ENCODE measurements at places on chromosomes 7 and 10. TPM values are rescaled to one million over a fixed set of nuclear protein-coding genes. Genes with fewer than 3 reads are reported as not detected.

DNA sequence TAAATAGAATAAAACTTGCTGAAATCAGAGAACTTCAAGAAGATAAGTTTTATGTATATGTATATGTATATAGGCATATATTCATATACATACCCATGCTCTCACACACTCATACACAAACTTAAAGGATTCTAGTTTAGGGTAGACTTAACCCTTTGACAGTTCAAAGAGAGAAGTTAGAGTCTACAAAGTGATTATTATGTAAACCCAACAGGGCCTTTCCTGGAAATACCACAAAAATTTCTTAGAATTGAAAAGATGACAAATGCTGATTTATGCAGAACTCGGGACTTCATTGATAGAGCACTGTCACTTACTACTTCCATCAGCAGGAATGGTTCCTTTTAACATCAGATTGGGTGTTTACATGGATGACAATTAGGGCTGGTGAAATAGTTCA, 763.5 kb downstream of the AUTS2 start:
- no peak for DNase-seq

- DNase-seq = no peak
Measured at GRCh38 chr10:89468191-89468965, 54.0 kb downstream of the IFIT5 start.

- DNase-seq = no peak
Measured at GRCh38 chr10:46017733-46018132, 12.7 kb downstream of the NCOA4 start.

DNA sequence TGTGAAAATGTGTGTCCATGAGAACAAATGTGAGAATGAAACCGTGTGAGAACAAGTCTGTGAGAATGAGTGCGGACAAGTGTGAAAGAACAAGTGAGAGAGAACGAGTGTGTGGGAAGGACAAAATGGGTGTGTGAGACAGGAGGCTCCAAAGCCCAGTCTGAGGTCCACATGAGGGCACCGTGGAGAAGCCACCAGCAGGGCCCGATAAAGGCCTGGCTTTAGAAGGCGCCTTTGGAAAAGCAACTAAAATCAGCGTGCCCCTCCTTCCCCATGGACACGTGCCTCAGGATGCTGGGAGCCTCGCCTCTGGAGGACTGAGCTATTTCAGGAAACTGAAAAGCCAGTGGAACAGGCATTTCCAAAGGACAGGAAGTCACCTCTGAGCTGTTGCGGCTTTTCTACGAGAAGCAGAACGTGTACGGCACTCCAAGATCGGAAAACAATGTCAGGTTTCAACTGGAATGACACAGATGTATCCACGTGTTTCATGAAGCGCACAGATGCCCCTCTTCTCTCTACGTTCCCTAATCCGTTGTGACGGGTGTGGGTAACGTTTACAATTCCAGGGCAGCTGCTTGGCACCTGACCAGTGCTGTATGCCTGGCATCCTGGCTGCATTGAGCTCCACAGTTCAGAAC, 46.4 kb downstream of the ESYT2 start:
- DNase-seq = no peak

- DNase-seq = no peak
Measured at GRCh38 chr7:153432063-153432462, 620.1 kb upstream of the DPP6 start.

- DNase-seq = no peak
Measured at GRCh38 chr10:112369495-112370423, 4.2 kb upstream of the ACSL5 start.

DNA sequence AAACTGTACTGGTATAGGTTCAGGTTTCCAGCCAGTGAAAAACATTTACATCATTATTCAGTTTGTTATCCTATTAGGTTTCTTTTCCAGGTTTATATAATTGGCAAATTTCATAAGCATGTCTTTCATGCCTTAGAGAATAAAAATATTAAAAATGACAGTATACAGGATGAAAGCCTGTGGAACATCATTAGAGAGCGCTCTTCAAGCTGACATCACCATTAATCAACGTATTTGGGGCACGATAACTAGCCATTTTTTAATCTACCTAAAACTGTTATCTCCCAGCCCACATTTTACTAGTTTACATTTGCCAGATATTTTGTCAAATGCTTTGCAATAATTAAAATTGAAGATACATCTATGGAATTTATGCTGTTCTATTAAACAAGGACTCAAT, 714.1 kb downstream of the CNTNAP2 start:
- no peak for DNase-seq

- DNase-seq = no peak
Measured at GRCh38 chr7:5203183-5203537, 13.1 kb downstream of the WIPI2 start.

DNA sequence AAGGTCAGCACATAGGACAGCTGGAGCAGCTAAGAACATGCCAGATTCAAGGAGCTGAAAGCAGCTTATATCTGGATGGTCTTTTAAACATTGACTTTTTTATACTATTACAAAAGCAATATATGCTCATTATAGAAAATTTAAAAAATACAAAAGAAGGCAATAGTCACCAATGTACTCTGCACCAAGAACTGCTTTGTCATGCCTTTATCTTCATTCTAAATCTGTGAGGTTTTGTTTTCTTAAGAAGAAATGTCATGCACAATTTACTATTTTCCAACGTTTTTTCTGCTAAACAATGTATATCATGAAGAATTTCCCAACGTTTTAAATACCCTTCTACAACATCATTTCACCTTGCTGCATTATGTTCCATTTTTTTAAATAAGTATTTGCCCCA, 2.8 kb downstream of the LIPM start:
- DNase-seq = no peak

- no peak for DNase-seq
Measured at GRCh38 chr7:147183276-147183675, 1066.7 kb downstream of the CNTNAP2 start.

- DNase-seq = no peak
Measured at GRCh38 chr7:36015733-36016132, 137.3 kb upstream of the EEPD1 start.

DNA sequence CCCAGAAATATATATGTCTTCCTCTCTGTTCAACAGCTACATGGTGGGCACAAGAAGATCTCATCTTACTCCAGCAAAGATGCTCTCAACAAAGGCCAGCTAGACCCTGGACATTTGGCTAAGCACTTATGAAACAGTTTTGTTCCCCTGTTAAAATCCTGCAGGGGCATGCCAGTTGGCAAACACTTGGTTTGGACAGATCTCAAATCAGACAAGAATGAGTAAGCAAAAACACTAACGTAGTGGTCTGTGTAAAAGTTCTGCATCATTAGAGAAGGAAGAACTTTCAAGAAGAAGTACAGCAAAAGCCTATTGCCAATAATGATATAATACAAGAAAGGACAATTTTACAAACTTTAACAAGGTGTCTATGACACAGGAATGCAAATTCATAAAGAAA, 125.6 kb downstream of the CALN1 start:
- no peak for DNase-seq

DNA sequence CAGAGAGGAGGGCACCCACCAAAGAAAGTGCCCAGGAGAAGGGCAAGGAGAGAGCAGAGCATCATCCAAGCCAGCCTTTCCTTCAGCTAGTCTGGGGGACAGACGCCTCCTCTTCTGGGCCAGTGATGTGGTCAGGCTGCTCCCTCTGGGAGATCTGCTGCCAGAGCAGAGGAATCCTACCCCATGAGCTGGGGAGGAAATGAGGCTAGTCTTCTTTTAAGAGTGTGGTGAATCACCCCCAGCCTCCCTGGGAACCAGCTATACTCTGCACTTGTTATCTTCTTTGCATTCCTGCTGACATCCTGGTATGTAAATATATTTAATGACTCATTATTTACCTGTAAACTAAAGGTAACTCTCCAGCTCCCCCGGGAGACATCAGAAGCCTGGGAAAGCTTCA, 41.6 kb upstream of the EPHB6 start:
- DNase-seq = no peak

GRCh38 chr10:124168991-124169802, 75.8 kb upstream of the CHST15 start:
- DNase-seq = no peak

GRCh38 chr10:86403183-86403797, 36.7 kb upstream of the GRID1 start:
- DNase-seq = no peak

GRCh38 chr10:95628786-95629185, 27.7 kb downstream of the ALDH18A1 start:
- no peak for DNase-seq

GRCh38 chr7:24119852-24120251, 164.1 kb upstream of the NPY start:
- no peak for DNase-seq

DNA sequence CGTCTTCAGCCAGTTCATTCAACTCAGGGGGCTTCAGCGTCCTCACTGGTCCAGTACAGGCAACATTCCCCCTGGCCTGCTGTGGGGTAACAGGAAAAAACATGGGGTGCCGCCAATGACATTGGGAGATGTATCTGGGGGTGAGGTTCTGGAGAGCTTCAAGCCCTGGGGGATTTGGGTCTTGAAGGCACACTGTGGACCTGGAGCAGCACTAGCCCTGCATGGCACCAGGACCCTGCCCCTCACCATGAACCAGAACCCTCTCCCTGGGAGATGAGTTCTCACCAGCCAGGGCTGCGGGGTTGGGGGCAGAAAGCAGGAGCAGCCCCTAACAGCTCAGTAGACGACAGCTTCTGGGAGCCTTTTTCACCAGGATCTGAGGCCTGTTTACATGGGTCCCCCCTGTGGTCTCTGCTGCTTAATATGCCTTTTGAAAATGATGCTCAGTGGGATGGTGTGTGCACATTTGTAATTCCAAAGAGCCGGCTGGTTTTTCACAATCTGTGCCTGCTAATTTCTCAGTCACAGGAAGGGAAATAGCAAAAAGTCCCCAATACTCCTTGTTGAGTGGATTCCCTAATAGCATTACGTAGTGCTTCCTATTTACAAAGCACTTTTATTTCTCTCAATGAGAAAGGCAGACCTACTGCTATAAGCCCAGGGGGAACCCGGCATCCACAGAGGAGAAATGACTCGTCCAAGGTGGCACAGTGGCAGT, 509.5 kb downstream of the RPS24 start:
- DNase-seq = no peak

- DNase-seq = no peak
Measured at GRCh38 chr7:133699386-133699785, 427.8 kb upstream of the LRGUK start.

- peak; percentile 67 for DNase-seq
Measured at GRCh38 chr10:103612462-103613365, 119.2 kb downstream of the NEURL1 start.

DNA sequence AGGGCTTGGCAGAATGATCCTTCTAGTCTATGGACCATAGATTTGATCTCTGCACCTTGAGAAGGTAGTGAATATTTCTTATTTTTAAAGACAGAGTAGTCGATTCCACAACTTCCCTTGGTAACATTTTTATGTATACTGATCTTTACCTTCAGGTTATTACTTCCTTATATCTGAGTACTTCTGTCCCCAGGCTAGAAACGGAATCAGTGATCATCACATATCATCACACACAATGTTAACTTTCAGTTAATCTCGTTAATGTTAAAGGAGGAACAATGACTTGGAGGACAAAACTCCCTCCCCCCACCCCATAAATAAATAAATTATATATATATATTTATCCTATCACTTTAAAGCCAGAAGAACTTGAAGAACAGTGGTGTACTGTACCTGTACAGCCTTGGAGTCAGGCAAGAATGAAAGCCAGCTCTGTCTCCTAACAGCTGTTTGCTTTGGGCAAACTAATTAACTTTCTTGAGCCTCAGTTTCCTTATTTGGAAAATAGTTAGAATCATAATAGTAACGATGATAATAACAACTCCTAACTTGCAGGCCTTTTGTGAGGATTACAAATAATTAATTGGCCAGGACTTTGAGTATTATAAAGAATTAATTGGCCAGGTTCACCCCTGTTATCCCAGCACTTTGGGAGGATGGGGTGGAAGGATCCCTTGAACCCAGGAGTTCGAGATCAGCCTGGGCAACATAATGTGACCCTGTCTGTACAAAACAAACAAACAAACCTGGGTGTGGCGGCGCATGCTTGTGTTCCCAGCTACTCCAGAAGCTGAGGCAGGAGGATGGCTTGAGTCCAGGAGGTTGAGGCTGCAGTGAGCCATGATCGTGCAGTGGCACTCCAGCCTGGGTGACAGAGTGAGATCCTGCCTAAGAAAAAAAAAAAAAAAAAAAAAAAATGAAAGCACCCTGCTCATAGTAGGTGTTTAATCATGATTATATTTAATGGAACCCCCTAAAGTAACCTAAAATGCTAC, 63.5 kb downstream of the SAMD9 start:
- no peak for DNase-seq

- no peak for DNase-seq
Measured at GRCh38 chr7:100687261-100687660, 6.8 kb downstream of the GIGYF1 start.

DNA sequence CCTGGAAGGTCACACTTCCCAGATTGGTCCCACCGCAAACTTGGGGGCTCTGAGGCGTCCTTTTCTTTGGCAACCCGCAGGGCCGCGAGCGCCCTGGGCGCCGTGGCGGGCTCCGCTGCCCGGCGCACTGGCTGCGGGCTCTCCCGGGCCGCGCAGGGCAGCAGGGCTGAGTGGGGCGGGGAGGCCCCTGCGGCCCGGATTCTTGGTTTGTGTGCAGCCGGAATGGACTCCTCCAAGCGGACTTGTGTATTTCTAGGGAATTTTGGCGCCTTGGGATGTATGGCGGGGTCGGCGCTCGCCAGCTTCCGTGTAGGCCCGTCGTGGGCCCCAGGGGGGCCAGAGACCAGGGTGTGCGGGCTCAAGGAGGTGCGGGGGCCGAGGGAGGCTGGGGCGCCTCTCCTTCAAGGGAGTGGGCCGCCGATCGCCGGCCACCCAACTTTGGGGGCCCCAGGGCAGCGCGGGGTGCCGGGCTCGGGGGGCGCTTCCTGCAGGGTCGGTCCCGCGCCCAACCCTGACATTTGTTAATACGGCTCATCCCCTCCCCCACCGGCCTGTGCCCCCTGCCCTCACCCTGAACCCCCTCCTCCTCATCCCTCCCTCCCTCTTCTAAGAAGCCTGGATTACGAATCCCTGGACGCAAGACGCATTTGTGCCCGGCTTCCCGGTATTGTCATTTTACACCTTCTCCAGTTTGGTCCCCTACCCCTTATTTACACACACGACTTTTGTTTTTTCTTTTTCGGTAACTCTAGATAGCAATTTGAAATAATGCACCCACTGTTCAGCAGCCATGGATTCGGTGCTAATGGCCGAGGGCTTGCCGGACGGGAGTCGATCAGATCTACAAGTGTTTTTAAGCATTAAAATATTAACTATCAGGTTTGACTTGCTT, 2.5 kb downstream of the TCF7L2 start:
- no peak for DNase-seq

CDC14C gene
- 0.31 TPM for total RNA-seq

AKR1C1 gene
- 36.8 TPM for total RNA-seq

GIMAP1 gene
- 0.94 TPM for total RNA-seq

LBX1 gene
- total RNA-seq = not detected

EGFR gene
- total RNA-seq = 9.4 TPM

TLX1 gene
- not detected for total RNA-seq

RPEL1 gene
- total RNA-seq = 0.16 TPM

ZWINT gene
- 5.0 TPM for total RNA-seq

TRIM50 gene
- 0.16 TPM for total RNA-seq

TFEC gene
- total RNA-seq = 2.2 TPM

STRIP2 gene
- 0.94 TPM for total RNA-seq

XRCC2 gene
- 2.0 TPM for total RNA-seq

LIPF gene
- total RNA-seq = not detected

All from occipital lobe (tissue), 3 donors.